ENCODE measurements at places on chromosomes 5 and 9. TPM values are rescaled to one million over a fixed set of nuclear protein-coding genes. Genes with fewer than 3 reads are reported as not detected.

GRCh38 chr5:140548300-140548688 is 832 bp downstream of the EIF4EBP3 start:
- DNase-seq: no peak
- peak overlapping the region; percentile 66 for H3K27ac ChIP-seq
- peaks cover 11% of the 10 kb centered on the region for H3K36me3 ChIP-seq

DNA sequence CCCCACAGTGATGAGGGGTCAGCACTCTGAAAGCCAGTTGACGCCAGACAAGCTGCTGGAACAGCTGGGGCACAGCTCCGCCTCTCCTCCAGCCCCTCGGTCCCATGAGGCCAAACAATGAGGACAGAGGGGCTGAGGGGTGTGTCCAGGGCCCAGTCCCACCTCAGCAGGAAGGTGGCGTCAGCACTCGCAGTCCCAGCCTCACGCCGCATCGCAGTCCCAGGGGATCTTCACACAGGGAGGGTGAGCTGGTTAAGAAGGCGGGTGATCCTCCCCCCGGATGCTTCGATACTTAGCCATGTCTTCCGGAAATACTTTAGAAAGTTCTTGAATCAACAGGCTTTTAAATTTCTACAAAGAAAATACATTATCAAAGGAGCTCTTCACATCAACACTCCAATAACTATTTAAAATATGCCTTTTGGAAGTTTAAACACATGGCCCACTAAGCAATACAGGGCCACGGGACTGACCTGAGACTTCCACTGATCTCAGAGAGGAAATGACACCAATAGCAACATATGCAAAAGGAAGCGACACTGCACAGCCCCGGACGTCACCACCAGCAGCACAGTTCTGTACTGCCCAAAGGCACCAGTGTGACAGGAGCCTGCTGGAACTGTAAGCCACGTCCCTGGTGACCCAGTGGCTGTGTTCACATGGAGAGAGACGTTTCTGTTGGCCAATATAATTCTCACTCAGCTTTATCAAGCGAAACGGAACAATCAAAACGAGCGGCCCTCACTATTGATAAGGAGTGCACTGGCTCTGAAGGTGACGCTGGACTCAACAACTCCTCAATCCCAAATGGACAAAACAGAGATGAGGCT is 5.9 kb downstream of the MED10 start:
- H3K4me3 ChIP-seq: no peak overlapping the region
- peaks cover 19% of the 10 kb centered on the region for H3K4me1 ChIP-seq
- no peak overlapping the region for H3K27ac ChIP-seq
- H3K36me3 ChIP-seq: peaks cover 54% of the 10 kb centered on the region
- DNase-seq: no peak

Gene PCDHB11
- total RNA-seq: not detected

Gene CFAP90
- total RNA-seq: not detected

- H3K27me3 ChIP-seq: peaks cover 4% of the 10 kb centered on the region
- no peak overlapping the region for H3K4me3 ChIP-seq
- DNase-seq: no peak
- no peaks in the 10 kb centered on the region for H3K4me1 ChIP-seq
Measured at GRCh38 chr5:1840071-1840547, 38.9 kb downstream of the NDUFS6 start.

Gene NUTM2G
- not detected for total RNA-seq

- no peaks in the 10 kb centered on the region for H3K27me3 ChIP-seq
- H3K4me3 ChIP-seq: no peak overlapping the region
- no peaks in the 10 kb centered on the region for H3K36me3 ChIP-seq
- no peak overlapping the region for H3K27ac ChIP-seq
- DNase-seq: no peak
- H3K4me1 ChIP-seq: no peaks in the 10 kb centered on the region
Measured at GRCh38 chr9:13948037-13948436, 365.9 kb downstream of the NFIB start.

DNA sequence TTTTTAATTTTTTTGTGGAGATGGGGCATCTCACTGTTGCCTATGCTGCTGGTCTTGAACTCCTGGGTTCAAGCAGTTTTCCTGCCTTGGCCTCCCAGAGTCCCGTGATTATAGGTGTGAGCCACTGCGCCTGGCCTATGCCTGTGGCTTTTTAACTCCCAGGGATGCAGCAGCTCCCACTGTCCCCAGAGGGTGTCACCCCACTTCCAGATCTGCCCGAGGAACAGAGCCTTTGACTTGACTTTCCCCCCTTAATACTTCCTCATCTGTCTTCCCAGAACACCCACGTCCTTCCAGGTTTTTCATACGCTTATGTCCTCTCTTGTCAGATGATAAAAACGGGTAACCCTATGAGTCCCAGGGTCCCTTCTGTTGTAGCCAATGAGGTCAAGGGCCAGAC is 7.6 kb upstream of the PRRC2B start:
- no peaks in the 10 kb centered on the region for H3K36me3 ChIP-seq
- no peak overlapping the region for H3K4me3 ChIP-seq
- H3K27ac ChIP-seq: no peak overlapping the region
- no peak for DNase-seq

GRCh38 chr5:124054564-124054963 is 542.6 kb downstream of the CSNK1G3 start:
- no peaks in the 10 kb centered on the region for H3K36me3 ChIP-seq
- no peak for DNase-seq
- no peaks in the 10 kb centered on the region for H3K27me3 ChIP-seq
- H3K4me3 ChIP-seq: no peak overlapping the region
- no peak overlapping the region for H3K27ac ChIP-seq

GRCh38 chr5:133494923-133495246 is 117.5 kb downstream of the FSTL4 start:
- H3K27me3 ChIP-seq: no peaks in the 10 kb centered on the region
- H3K4me1 ChIP-seq: no peaks in the 10 kb centered on the region
- H3K4me3 ChIP-seq: no peak overlapping the region
- H3K27ac ChIP-seq: no peak overlapping the region
- H3K36me3 ChIP-seq: no peaks in the 10 kb centered on the region

DNA sequence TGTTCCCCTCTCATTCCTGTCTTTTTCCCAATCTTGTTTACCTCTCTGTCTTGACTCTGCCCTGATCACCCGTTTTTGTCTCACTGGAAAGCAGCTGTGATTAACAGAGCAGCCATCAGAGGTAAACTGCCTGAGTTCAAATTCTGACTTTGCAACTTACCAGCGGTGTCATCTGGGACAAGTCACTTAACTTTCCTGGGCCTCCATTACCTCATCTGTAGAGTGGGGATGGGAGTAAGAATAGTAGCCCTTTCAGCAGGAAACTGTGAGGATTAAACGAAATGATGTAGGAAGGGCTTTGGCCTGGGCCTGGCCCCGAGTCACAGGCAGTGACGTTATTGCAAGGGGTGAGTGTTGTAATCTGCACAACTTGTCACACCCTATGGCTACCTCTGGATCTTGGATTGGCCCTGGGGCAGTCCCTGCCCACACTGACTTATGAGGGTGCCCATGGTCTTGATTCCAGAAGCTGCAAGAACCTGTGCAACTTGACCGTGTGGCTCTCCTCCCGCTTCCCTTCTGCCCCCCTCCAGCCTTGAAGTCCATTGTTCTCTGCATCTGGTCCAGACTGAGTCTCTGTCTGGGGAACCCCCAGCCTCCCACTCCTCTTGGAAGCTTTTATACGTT is 657 bp upstream of the PCDH12 start:
- no peaks in the 10 kb centered on the region for H3K27me3 ChIP-seq
- H3K36me3 ChIP-seq: no peaks in the 10 kb centered on the region
- H3K27ac ChIP-seq: no peak overlapping the region

Gene HOMER1
- total RNA-seq: 11.1 TPM

DNA sequence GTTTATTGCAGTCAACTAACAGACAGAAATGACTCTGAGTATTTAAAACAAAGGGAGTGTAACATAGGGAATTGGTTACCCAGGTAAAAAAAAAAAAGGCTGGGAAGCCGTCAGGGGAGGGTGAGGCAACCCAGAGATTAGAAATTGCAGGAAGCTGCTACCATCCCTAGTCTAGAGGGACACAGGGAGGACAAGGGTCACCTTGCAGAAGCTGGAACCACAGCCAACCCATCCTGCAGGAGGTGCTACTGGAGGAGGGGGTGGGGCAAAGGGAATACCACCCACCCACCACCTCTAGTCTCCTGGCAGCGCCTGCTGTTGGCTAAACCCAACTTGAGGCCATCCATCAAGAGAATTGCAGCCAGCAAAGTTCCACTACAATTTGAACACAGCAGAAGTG is 6.5 kb downstream of the CAST start:
- H3K36me3 ChIP-seq: no peaks in the 10 kb centered on the region
- H3K27me3 ChIP-seq: no peaks in the 10 kb centered on the region
- no peak overlapping the region for H3K4me3 ChIP-seq
- DNase-seq: no peak

- no peak overlapping the region for H3K4me3 ChIP-seq
- no peak overlapping the region for H3K27ac ChIP-seq
- H3K36me3 ChIP-seq: no peaks in the 10 kb centered on the region
- DNase-seq: no peak
- H3K4me1 ChIP-seq: peaks cover 39% of the 10 kb centered on the region
- H3K27me3 ChIP-seq: no peaks in the 10 kb centered on the region
Measured at GRCh38 chr9:91160181-91160580, 201.5 kb downstream of the AUH start.

- H3K4me1 ChIP-seq: no peaks in the 10 kb centered on the region
- DNase-seq: no peak
- H3K27me3 ChIP-seq: no peaks in the 10 kb centered on the region
- no peak overlapping the region for H3K4me3 ChIP-seq
- no peak overlapping the region for H3K27ac ChIP-seq
Measured at GRCh38 chr5:67045816-67046740, 150.5 kb downstream of the CD180 start.

GRCh38 chr9:94480205-94480604 is 74.7 kb upstream of the PCAT7 start:
- DNase-seq: no peak
- H3K36me3 ChIP-seq: no peaks in the 10 kb centered on the region
- no peak overlapping the region for H3K27ac ChIP-seq
- H3K4me1 ChIP-seq: no peaks in the 10 kb centered on the region

Gene FRRS1L
- not detected for total RNA-seq

Gene ANKRD31
- total RNA-seq: 0.66 TPM

Gene SPATA31E1
- total RNA-seq: not detected

Gene PCDH12
- total RNA-seq: 0.88 TPM

GRCh38 chr5:122150215-122150614 is 20.9 kb downstream of the ZNF474 start:
- peaks cover 8% of the 10 kb centered on the region for H3K4me1 ChIP-seq
- no peak overlapping the region for H3K27ac ChIP-seq
- H3K36me3 ChIP-seq: no peaks in the 10 kb centered on the region
- DNase-seq: no peak

GRCh38 chr5:127976991-127977717 is 106.4 kb upstream of the SLC12A2 start:
- H3K4me3 ChIP-seq: no peak overlapping the region
- H3K27me3 ChIP-seq: no peaks in the 10 kb centered on the region
- H3K4me1 ChIP-seq: no peaks in the 10 kb centered on the region
- H3K36me3 ChIP-seq: no peaks in the 10 kb centered on the region
- H3K27ac ChIP-seq: no peak overlapping the region

Gene PAPPA
- not detected for total RNA-seq

All from CD8-positive, alpha-beta memory T cell (primary cell).